T-cell (primary cell): ENCODE measurements at places on chromosomes 11 and 22. TPM values are rescaled to one million over a fixed set of nuclear protein-coding genes. Genes with fewer than 3 reads are reported as not detected.

DNA sequence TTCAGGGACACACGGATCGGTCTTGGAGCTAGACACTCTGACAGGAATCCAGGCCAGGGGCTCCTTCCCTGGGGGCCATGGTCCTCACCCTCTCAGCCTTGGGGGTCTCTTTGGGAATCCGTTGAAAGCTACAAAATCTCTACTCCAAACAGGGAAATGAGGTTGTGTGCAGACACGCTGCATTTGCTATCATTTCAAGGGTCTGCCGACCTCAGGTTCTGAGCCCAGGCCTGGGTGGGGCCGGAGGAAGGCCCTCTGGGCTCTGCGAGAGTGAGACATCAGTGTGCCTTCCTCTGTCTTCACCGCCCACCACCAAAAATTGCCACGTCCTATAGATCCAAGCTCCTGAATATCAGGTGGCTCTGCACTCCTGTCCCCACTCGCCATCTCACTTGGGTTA lies 74.4 kb upstream of the FGF3 start:
- no peak overlapping the region for H3K27ac ChIP-seq
- no peaks in the 10 kb centered on the region for H3K36me3 ChIP-seq
- peaks cover 55% of the 10 kb centered on the region for H3K27me3 ChIP-seq
- no peak for DNase-seq

- H3K4me3 ChIP-seq, result no peak overlapping the region
- no peak for DNase-seq
- peaks cover 14% of the 10 kb centered on the region for H3K36me3 ChIP-seq
- H3K27ac ChIP-seq, result no peak overlapping the region
- no peaks in the 10 kb centered on the region for H3K4me1 ChIP-seq
Measured at GRCh38 chr22:50568626-50569025, 5.9 kb upstream of the SYCE3 start.

GRCh38 chr22:46062232-46062615 lies 85.3 kb upstream of the WNT7B start:
- peaks cover 6% of the 10 kb centered on the region for H3K36me3 ChIP-seq
- H3K27ac ChIP-seq, result no peak overlapping the region
- H3K4me3 ChIP-seq, result no peak overlapping the region
- peaks cover 18% of the 10 kb centered on the region for H3K27me3 ChIP-seq
- no peak for DNase-seq

DNA sequence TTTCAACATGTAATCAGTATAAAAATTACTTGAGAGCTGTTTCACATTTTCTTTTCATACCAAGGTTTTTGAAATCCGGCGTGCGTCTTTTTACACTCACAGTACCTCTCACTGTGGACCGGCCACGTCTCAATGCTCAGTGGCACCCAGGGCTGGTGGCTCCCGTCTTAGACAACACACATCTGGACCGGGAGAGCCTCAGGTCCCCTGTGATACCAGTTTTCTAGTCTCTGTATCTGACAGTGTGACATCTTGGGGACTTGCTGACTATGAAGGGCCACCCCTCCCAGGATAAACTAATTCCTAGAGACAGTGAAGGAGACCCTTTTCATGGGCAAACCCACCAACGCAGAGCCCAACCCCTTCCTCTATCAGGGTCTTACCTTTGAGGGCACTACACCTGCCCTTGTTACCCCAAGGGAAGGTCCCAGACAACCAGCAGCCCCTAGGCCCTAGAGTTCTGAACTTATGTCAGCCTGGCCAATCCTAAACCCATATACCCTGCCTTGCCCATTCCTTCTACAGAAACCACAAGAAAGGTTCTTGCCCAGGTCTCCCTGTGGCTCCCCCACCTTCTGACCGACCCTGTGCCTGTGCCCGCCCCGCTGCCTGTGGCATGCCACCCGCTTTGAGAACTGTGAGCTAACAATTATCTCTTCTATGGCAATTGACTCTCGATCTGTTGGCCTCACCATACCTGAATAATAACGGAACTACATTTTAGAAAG lies 6.1 kb upstream of the ASCL2 start:
- H3K27me3 ChIP-seq, result no peaks in the 10 kb centered on the region
- DNase-seq, result no peak
- H3K4me3 ChIP-seq, result no peak overlapping the region
- no peaks in the 10 kb centered on the region for H3K36me3 ChIP-seq
- H3K4me1 ChIP-seq, result no peaks in the 10 kb centered on the region

DNA sequence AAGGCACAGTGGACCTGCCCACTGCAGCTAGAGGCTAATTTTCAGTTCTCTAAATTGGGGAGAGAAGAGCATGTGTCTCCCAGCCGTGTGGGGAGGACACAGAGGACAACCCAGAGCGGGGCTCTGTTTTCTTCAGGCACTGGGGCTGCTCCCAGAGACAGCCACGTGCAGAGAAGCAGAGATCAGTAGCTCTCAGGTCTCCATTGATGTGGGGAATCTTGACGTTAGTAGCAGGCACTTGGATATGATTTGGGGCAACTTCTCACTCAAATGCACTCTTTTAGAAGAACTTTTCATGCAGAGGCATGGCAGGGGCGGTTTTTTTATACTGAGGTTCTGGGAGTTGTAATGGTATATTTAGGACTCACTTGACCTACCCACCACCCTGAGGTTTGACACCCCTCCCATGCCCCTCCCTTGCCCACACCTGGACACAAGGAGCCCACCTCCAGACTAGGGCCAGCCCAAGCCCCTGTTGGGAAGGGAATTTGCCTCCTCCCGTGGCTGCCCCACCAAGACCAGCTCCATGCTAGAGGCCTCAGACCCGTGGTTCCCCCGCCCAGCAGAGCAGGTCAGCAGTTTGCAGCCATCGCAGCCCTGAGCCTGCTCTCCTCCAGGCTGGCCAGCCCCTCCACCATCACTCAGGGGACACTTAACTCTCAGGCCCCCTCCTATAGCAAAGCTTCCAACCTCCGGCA lies 94.2 kb upstream of the RTL6 start:
- H3K4me3 ChIP-seq, result no peak overlapping the region
- DNase-seq, result no peak
- H3K36me3 ChIP-seq, result no peaks in the 10 kb centered on the region
- peaks cover 63% of the 10 kb centered on the region for H3K27me3 ChIP-seq
- H3K4me1 ChIP-seq, result peaks cover 3% of the 10 kb centered on the region
- H3K27ac ChIP-seq, result no peak overlapping the region

Gene DPP3
- 29.6 TPM for total RNA-seq

DNA sequence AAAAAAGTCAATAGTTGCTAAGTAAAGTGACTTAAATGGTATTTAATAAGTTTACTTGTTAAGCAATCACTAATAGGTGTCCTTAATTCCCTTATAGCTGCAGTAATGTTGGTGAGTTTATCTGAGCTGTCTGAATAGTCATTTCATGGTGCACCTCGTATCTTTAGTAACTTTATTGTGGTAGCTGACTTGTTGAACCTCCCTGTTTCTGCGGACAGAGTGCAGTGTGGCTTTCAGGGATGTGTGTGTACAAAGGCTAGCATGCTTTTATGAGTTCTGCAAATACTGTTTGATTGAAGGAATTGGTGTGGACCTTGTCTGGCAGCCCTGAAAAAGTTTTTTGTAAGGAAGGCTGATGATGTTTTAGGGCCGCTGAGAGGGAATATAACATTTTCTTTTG lies 2.6 kb downstream of the ZNRF3 start:
- H3K27ac ChIP-seq, result no peak overlapping the region
- no peak overlapping the region for H3K4me3 ChIP-seq
- peaks cover 4% of the 10 kb centered on the region for H3K4me1 ChIP-seq
- no peaks in the 10 kb centered on the region for H3K36me3 ChIP-seq
- no peak for DNase-seq

GRCh38 chr11:108193725-108194124 lies 28.7 kb downstream of the NPAT start:
- no peaks in the 10 kb centered on the region for H3K4me1 ChIP-seq
- H3K36me3 ChIP-seq, result peaks cover 75% of the 10 kb centered on the region
- no peak overlapping the region for H3K4me3 ChIP-seq
- no peak for DNase-seq

DNA sequence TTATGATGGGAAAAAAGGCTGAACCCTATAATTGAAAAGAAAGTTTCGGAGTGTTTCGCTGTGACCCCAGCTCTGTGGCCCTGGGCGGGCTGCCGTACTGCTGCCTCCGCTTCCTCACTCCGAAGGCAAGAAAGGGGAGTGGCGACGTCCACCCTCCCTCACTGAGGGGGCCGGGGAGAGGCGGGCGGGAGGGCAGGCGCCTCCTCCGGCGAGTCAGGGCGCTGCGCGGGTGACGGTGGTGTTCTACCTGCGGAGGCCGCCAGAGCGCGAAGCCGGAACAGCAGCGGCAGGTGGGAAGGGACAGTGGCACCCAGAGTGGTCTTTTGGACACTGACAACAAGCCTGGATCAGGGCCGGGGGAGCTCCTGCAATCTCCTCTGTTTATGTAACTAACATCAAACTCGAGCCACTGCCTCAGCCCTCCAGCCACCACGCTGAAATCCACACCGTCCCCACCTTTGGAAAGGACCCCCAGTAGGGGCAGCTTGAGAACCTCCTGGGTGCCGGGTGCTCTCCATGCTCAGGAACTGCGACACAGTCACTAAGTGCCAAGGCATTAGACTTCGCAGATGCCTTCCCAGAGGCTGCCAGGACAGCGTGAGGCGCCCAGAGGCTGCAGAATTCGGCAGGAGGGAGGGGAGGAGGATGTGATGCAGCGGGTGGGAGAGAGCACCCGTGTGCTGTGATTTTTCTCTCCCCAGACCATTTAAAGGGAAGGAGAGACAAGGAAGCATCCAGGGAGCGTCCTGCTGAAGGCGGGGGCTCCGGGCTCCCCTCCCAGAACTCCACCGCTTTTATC lies 25.5 kb downstream of the BID start:
- no peak overlapping the region for H3K27ac ChIP-seq
- no peaks in the 10 kb centered on the region for H3K27me3 ChIP-seq
- no peak for DNase-seq
- H3K4me1 ChIP-seq, result no peaks in the 10 kb centered on the region
- peaks cover 5% of the 10 kb centered on the region for H3K36me3 ChIP-seq
- no peak overlapping the region for H3K4me3 ChIP-seq

- H3K27me3 ChIP-seq, result no peaks in the 10 kb centered on the region
- H3K27ac ChIP-seq, result peak overlapping the region; percentile 83
- peaks cover 66% of the 10 kb centered on the region for H3K4me1 ChIP-seq
- H3K4me3 ChIP-seq, result peak overlapping the region; percentile 35
Measured at GRCh38 chr11:128053981-128054931, 533.1 kb downstream of the ETS1 start.

Gene LDLRAD3
- 0.22 TPM for total RNA-seq

Gene CAPN5
- total RNA-seq, result 3.2 TPM

DNA sequence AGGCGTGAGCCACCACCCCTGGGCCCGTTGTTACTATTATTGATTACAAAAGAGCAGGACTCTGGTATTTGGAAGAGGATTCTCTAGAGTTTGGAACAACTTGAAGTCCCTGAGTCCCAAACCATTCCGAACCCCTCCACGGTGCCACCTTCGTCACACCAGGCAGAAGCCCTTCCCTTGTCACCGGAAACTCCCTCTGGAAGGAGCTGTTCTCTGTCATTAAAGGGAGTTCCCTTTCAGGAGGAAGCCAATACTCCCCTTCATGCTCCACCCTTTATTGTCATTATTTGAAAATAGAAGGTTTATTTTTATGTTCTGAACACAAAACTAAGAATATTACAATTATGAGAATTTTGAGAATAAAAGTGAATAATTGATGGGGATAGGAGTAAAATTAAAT lies 5.1 kb upstream of the C11orf24 start:
- no peak overlapping the region for H3K27ac ChIP-seq
- DNase-seq, result no peak
- peaks cover 11% of the 10 kb centered on the region for H3K4me1 ChIP-seq
- no peaks in the 10 kb centered on the region for H3K27me3 ChIP-seq

DNA sequence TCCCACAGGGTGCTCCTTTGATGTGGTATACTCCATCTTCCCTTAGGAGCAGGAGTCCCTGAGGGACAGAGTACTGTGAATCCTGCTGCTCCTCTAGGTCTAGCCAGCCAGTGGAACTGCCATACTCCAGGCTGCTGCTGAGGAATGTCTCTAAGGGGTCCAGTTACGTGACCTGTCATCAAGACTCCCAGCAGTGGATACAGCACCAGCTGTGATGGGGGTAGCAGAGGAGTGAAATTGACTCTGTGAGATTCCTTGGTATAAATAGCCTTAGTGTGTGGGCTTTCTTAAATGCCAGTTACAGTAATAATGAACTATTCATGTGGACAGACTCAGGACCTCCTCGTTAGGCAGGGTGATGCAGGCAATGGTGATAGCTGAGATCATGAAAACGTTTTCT lies 140.4 kb upstream of the LUZP2 start:
- no peak overlapping the region for H3K27ac ChIP-seq
- no peaks in the 10 kb centered on the region for H3K4me1 ChIP-seq
- DNase-seq, result no peak
- no peaks in the 10 kb centered on the region for H3K27me3 ChIP-seq
- no peak overlapping the region for H3K4me3 ChIP-seq

GRCh38 chr11:18958221-18958910 lies 19.2 kb upstream of the MRGPRX1 start:
- H3K4me1 ChIP-seq, result no peaks in the 10 kb centered on the region
- no peak overlapping the region for H3K4me3 ChIP-seq
- DNase-seq, result no peak
- H3K27me3 ChIP-seq, result no peaks in the 10 kb centered on the region
- H3K36me3 ChIP-seq, result no peaks in the 10 kb centered on the region

Gene NDUFS8
- 91.1 TPM for total RNA-seq

- H3K27ac ChIP-seq, result no peak overlapping the region
- H3K4me1 ChIP-seq, result peaks cover 15% of the 10 kb centered on the region
- no peaks in the 10 kb centered on the region for H3K36me3 ChIP-seq
Measured at GRCh38 chr11:69702769-69703452, 911 bp downstream of the FGF19 start.

GRCh38 chr11:62119569-62119968 lies 4.2 kb upstream of the INCENP start:
- no peak for DNase-seq
- peaks cover 8% of the 10 kb centered on the region for H3K4me1 ChIP-seq
- H3K27ac ChIP-seq, result no peak overlapping the region

- peak; percentile 10 for DNase-seq
- peak overlapping the region; percentile 51 for H3K4me3 ChIP-seq
- H3K36me3 ChIP-seq, result no peaks in the 10 kb centered on the region
- H3K27me3 ChIP-seq, result no peaks in the 10 kb centered on the region
- peaks cover 2% of the 10 kb centered on the region for H3K4me1 ChIP-seq
- H3K27ac ChIP-seq, result no peak overlapping the region
Measured at GRCh38 chr11:77589181-77589520, 602 bp upstream of the AQP11 start.

DNA sequence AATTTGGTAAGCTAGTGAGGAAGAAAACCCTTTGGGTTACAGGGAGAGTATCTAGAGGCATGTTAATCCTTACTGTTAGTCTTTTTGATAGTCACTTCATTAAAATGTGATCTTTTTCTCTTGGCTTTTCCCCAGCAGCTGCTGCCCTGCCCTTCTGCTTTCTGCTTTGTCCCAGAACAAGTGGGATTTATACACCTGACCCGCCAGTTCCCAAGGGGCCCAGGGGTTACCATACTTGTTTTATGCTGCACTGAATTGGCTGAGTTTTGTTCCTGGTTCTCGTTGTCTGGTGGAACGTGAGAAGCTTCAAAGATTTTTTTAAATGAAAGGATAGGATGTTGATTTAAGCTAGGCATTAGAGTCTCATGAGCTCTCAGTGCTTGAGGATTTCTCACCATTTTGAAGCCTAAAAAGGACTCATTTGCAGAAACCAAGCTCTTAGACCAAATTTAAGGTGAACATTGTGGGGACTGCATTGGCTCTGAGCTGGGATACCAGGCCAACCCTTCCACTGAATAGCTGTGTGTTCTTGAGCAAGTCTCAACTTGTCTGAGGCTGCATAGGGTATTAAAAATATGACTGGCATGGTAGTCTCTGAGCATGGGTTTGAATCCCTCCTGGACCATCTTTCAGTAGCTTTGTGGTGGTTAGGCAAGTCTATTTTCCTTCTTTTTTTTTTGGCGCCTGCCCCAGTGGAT lies 6.6 kb downstream of the LIMK2 start:
- H3K36me3 ChIP-seq, result no peaks in the 10 kb centered on the region
- H3K27ac ChIP-seq, result no peak overlapping the region
- no peak overlapping the region for H3K4me3 ChIP-seq
- peaks cover 4% of the 10 kb centered on the region for H3K4me1 ChIP-seq
- no peak for DNase-seq
- no peaks in the 10 kb centered on the region for H3K27me3 ChIP-seq
